Esophagus muscularis mucosa (tissue), 4 donors: ENCODE measurements at places on chromosomes 3 and 15. TPM values are rescaled to one million over a fixed set of nuclear protein-coding genes. Genes with fewer than 3 reads are reported as not detected.

- no peak for DNase-seq
Observed at GRCh38 chr3:15685927-15686326, 84.4 kb downstream of the BTD start.

- no peak for DNase-seq
Observed at GRCh38 chr3:46948830-46949671, 27.5 kb downstream of the CCDC12 start.

GRCh38 chr3:48070030-48070429, 53.8 kb upstream of the MAP4 start:
- no peak for DNase-seq

GRCh38 chr3:150073513-150073912, 102.8 kb upstream of the PFN2 start:
- DNase-seq, result peak; percentile 66

The EPHB3 gene
- 2.5 TPM for total RNA-seq

GRCh38 chr3:140424211-140424610, 253.7 kb upstream of the TRIM42 start:
- DNase-seq, result peak; percentile 72

GRCh38 chr3:6779140-6779539, 81.8 kb upstream of the GRM7 start:
- no peak for DNase-seq

GRCh38 chr3:12884186-12884680, 42.9 kb upstream of the RPL32 start:
- no peak for DNase-seq

DNA sequence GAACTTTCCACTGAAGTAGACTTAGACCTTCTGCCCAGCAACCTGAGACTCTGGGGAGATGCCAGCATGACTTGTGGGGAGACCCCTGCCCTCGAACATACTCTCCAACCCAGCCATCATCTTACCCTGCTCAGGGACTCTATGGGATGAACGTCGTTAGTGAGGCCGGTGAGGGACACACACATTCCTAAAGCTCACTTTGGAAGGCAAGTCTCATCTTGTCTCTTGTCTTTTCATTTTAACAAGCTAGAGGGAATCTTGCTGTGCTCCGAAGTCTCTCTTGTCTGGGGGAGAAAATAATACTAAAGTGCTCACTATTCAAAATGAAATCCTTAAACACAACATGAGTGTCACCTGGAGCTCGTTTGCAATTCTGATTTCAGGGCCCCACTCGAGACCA, 239.5 kb upstream of the HES1 start:
- DNase-seq, result no peak

DNA sequence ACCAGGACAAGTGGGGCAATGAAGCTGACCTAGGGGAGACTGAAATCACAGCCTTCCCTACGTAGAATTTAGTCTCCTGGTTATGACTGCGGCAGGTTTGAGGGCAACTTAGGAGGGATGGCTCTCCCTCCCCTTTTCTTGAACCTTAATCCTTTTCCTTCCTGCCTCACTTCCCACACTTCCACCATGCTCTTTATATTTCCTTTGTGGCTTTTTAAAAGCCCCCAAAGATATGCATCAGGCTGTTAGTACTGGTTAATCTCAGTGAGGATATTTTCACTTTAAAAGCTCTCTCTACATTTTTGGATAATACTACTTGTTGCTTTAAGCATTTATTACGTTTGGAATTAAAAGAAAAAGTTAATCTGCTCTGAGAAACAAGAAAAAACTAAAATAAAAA, 339.2 kb downstream of the SOX2 start:
- no peak for DNase-seq

The RTP3 gene
- not detected for total RNA-seq

DNA sequence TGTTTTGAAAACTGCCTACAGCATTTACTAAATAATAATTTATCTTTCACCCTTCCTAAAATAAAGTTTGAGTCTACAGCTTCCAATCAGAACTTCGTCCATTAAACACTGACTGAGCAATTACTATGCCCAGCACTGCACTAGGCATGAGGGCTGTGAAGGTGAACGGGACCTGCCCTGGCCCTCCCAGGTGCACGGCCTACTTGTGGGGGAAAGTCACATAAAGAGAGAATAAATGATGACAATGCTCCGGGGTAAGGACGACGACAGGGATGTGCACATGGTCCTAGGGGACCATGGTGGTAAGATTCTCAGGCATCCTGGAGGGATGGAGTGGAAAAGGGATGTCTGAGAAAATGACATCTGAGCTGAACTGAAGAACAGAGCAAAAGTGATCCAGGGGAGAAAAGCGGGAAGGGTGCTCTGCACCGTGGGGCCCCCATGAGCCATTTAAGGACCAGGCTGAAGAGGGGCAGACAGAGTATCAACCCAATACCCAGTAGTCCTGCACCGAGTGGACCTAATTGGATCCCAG, 11.5 kb downstream of the PLA2G4F start:
- no peak for DNase-seq

The ZKSCAN7 gene
- 4.2 TPM for total RNA-seq

DNA sequence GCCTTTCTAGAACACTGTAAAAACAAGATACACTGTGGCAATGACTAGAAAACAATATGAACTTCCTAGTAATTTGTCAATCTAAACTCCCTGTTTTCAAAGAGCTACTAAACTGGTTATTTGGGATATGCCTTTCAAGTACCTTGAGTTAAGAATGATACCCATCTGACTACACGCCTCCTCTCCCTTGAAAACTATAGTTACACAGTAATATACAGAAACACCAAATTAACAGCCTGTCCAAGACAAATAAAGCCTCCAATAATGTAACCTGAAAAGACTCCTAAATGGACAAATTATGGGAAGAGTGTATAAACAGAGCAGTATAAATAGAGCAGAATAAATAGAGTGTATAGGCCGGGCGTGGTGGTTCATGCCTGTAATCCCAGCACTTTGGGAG, 70.1 kb downstream of the SMARCC1 start:
- no peak for DNase-seq

DNA sequence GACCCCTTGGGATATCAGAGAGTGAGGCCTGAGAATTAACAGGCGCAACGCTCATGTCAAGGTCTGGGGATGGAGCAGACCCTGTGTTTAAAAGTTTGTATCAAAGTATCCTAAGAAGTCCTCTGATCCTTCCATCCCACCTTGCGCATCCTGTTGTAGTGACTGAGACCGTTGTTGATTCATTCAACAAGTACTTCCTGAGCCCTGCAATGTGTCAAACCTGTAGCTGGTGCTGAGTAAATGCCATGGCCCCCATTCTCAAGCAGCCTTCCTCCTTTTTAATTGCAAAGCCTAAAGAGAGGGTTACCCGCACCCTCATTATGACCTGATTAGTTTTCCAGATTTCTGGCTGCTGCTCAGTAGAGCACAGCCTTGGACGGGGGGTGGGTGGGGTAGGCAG, 46.4 kb downstream of the RPLP1 start:
- no peak for DNase-seq
